ENCODE measurements at places on chromosomes 16 and 17.
A peak's percentile ranks its signal among the peaks of the same experiment; 100 is the strongest.

DNA sequence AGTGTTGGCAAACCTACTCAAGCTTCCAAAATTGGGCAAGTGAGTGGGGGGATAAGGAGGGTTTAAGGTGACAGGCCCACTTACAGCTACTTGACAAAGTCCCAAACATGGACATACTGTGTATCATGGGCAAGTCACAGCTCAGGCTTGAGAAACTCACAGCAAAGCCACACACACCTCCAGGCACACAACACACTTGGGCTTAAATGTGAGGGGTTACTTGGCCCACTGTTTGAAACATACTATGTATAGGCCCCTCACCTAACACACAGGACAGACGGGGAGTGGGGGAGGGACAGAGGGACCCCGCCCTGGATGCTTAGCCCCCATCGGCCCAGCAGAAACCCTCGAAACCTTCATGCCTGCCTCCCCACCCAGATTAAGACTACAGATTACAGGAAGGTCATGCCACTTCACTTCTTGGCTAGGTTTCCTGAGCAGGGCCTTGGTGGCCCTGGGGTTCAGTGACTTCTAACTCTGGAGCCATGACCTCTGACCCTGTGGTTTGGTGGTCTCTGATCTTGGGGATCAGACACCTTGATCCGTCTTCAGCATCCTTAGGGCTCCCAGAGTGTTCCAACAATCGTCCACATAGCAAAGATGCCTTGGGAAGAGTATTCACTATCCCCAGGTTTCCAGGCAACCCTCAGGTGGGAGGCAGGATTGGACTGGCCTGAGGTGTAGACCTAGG lies 2.3 kb upstream of the SAMD14 start:
- no peak for DNase-seq

DNA sequence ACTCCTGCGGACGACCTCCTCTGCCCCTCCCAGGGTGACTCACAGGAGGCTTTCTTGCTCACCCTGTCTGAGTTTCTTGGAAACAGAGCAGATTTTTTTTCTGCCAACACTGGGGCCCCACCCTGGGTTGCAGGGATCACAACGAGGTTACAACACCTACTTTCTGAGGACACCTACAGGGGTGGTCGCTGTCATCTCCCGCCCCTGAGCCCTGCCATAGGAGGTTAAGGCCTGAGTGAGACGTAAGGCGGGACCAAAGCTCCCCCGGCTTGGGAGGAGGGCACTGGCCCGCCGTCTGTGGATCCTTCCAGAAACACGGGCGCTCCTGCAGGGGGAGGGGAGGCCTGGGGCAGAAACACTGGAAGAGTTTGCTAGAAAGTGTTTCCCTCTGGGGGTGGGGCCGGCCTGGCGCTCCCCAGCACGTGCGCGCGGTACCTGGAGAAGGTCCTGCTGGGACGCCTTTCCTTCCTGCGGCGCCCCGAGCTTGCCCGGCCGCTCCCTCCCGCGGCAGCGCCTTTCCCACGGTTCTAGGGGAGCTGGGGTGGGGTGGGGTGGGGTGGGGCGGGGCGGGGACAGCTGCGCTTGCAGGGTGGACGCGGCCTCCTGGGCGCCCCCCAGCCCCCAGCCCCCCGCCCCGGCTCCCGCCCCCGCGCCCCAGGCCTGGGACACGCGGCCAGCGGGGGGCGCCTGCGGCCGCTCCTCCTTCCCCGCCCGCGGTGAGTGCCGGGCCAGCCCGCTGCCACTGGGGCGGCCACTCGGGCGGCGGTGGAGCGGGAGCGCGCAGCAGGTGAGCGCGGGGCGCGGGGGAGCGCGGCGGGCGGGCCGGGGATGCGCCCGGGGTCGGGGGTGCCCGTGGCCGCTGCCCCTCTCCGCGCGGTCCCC lies 20.7 kb upstream of the ADCY7 start:
- DNase-seq: peak; percentile 87

GRCh38 chr16:55042556-55043432 lies 112.1 kb downstream of the IRX5 start:
- no peak for DNase-seq

DNA sequence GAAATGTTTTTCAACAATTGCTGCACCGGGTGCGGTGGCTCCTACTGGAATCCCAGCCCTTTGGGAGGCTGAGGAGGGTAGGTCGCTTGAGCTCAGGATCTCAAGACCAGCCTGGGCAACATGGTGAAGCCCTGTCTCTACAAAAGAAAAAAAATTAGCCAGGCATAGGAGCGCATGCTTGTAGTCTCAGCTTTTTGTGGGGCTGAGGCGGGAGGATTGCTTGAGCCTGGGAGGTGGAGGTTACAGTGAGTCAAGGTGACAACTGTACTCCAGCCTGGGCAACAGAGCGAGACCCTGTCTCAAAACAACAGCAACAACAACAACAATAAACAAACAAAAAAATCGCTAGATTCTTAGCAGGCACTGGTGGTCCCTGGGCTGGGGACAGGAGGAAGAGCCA lies 28.5 kb downstream of the IL21R start:
- DNase-seq: no peak

DNA sequence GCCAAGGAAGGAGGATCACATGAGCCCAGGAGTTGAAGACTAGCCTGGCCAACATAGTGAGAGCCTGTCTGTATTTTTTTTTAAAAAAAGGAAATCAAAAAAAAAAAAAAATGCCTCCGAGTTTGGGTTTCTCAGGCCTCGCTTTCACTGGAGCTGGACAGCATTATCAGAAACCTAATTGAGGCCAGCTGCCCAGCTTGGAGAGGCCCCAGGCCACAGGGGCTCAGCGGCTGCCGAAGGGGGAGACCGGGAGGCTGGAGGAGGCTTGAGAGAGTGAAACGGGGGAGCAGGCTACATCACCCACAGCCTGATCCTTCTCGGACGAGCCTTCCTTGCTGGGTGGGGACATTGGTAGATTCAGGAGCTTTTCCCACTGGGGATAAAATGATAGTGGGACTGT lies 5.1 kb downstream of the TTYH2 start:
- no peak for DNase-seq

- DNase-seq: no peak
These were observed 109.7 kb downstream of the PLCG2 start for GRCh38 chr16:81888520-81889394.

DNA sequence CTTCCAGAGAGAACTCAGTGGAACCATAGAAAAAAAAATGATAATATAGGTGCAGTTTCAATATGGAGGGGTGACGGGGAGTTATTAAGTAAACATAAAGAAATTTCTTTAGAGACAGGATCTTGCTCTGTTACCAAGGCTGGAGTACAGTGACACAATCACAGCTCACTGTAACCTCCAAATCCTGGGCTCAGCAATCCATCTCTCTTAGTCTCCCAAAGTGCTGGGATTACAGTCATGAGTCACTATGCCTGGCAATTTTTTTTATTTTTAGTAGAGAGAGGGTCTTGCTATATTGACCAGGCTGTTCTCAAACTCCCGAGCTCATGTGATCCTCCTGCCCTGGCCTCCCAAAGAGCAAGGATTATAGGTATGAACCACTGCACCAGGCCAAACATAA lies 48.8 kb downstream of the NLRC5 start:
- DNase-seq: no peak

DNA sequence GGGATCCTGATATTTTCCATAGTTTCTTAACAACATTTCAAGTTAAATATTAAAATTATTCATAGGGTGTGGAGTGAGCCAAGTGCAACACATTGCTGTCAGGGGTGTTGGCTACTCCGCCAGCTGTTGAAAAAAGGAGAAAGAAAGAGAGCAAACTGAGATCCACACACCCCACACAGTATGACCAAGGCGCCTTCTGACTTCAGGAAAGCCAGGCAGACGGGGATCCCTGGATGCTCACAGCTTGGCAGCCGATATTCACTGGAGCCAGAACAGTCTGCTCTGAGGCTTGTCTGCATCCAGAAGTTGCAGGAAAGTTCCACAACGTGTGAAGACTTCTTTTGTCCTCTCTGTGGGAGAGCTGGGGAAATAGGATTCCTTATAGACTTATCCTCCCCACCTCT lies 9.3 kb downstream of the CHD9NB start:
- no peak for DNase-seq

GRCh38 chr16:8677481-8677880 lies 3.1 kb downstream of the ABAT start:
- no peak for DNase-seq

DNA sequence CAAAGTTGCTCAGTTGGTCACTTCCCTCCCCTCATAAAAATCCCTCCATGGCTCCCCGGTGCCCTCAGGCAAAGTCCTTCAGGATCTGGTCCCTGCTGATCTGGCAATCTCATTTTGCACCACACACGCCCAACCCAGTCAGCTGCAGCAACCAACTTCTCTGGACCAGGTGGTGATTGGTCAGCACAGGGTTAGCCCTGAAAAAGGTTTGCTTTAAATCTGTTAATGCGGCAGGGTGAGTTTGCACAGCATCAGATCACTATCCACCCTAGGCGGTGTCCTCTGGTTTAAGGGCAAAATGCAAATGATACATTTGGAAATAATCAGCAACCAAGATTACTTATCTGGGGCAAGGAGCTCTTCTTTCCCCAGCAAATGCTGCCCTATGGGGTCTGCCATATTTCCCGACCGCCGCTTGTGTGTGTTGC lies 42.9 kb upstream of the TNRC6C start:
- no peak for DNase-seq

GRCh38 chr17:17929655-17930380 lies 42.4 kb downstream of the TOM1L2 start:
- DNase-seq: no peak

DNA sequence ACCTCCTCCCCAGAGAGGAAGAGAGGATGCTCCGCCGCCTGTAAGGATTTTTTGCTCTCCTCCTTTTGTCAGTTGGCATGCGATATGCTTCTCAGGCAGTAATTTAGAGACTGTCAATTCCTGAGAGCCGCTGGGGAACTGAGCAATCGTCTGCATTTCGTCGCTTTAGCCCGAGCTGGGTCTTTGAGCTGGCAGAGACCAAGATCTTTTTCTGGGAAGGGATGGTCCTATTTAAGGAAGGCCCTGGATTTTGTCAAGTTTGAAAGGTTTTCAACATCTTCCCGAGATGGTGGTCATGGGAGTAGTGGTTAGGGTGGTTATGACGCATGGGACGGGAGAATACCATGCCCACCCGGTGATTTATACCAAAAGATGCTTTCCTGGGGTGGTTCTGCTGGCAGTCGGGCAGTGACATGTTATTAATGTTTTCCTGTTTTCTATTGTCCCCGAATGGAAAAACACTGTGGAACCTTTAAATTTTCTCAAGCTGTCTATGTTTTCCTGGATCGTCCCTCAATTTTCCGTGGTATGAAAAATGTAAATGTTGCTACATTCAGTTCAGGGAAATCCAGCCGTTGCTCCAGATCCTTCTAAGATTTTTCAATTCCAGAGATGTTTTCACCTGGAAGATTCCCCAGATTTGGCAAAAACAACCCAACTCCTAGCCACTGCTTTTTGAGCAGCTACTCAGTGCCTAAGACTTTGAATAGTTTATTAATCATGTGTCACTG lies 586.4 kb downstream of the MAF start:
- no peak for DNase-seq

- DNase-seq: no peak
These were observed 2.2 kb upstream of the TMEM94 start for GRCh38 chr17:75454193-75454592.

- DNase-seq: no peak
These were observed 8.3 kb downstream of the FLII start for GRCh38 chr17:18250259-18250658.

GRCh38 chr17:59760160-59760559 lies 52.7 kb downstream of the VMP1 start:
- DNase-seq: no peak

GRCh38 chr17:13750816-13751793 lies 149.4 kb upstream of the HS3ST3A1 start:
- DNase-seq: no peak

GRCh38 chr16:11136600-11136999 lies 119.4 kb downstream of the SOCS1 start:
- DNase-seq: peak; percentile 55

GRCh38 chr16:19436540-19436939 lies 18.9 kb downstream of the TMC5 start:
- no peak for DNase-seq

- no peak for DNase-seq
These were observed 184.8 kb upstream of the ZFHX3 start for GRCh38 chr16:73232555-73233328.

DNA sequence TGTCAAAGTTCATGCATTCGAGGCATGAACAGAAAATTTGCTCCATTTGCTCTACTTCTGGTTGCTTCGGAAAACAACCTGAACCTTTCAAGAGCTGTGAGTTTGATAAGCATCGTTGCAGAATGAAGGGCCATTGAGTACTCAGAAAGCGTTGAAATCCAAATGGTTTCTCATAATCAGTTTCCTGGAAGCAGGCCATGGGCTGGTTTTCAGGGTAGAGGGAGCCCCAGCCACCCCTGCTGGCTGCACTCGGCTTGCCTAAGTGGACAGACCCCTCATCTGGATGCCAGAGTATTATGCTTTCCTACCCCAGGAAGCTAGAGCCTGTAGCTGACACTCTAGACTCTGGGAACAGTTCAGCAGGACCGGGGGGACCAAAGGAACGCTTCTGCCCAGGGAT lies 24.4 kb downstream of the SCNN1G start:
- no peak for DNase-seq

DNA sequence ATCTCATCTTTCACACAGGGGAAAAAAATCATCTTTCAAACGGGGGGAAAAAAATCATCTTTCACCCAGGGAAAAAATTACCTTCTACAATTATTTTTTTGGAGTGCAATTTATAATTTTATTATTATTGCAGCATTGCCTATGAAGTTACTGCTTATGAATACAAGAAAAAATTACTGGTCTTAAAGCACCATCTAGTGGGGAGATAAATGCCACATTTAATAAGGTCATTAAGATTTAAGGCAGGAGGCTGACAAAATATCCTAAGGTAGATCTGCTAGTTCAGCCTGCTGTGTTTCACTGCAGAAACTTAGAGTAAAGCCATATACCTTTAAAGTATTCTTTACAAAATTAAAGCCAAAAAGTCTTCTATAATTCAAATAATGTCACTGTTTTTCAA lies 13.7 kb downstream of the SHCBP1 start:
- DNase-seq: peak; percentile 78

DNA sequence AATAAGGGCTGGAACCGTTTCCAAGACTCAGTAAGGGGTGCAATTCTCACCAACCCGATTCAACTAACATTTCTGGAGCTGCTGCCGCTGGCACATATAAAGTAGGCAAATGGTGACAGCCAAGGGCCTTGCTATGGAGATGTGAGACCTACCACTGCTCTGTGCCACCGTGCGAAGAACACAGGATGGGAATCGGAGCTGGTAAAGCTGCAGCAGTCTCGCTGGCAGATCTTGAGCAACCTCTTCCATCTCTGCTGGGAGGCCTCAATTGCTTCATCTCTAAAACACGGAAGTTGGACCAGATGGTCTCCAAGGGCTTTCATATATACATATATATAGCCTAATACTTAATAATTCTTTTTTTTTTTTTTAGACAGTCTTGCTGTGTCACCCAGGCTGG lies 128.9 kb upstream of the RCVRN start:
- DNase-seq: no peak

GRCh38 chr16:48969611-48970010 lies 312.0 kb downstream of the CBLN1 start:
- no peak for DNase-seq
